ENCODE measurements at places on chromosomes 16 and 17. TPM values are rescaled to one million over a fixed set of nuclear protein-coding genes. Genes with fewer than 3 reads are reported as not detected.

ATXN2L gene
- total RNA-seq = 57.7 TPM

DNA sequence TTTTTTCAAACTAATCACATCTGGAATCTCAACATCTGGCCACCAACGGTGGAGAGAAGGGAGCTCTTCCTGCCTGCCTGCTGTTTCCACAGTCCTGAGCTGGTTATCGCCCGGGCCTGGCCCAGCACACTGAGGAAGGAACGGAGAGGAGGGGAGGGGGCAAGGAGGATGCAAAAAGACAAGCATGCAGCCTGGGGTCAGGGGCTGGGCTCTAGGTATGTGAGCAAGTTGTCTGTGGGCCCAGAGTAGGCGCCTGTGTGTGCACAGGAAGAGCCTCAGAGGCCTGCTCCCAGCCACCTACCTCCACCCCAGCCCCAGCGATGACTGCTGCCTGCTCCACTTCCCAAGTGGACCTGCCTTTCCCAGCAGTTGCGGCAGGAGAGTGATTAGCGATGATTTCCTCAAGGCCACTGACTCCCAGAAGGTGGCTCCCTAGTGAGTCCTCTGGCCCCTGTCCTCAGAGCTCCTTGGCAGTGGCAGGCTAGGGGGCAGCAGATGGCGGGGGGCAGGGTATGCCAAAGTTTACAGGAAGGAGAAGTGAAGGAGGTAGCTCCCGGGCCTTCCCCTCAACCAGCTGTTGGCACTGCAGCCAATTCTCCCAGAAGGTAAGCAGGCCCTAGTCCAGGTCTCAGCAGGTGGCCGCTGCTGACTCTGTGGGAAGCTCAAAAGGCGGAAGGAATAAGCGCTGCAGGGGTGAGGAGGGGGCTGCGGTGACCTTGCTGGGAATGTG, 27.0 kb upstream of the RASD1 start:
- no peak for DNase-seq

DNA sequence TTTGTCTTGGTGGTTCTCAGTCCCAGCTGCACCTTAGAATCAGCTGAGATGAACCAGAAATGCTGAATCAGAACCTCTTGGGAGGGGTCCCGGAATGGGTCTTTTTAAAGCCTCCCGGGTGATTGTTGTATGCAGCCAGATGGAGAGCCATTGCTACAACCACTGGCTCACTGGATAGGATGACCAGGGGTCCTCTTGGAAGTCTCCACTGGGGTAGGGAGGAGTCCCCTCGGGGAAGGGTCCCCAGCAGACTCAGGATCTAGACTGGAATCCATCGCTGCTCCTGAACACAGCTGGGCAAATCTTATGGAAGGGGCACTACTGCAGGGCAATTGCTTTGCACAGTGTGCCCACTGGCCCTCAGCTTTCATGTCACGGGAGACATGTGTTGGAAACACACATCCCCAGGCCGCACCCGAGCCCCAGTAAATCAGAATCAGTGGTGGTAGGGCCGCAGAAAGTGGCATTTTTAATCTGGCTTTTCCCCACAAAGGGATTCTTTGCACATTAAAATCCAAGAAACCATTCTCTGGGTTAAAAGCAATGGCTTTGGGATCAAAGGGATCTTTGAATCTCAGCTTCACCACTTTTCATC, 117.3 kb downstream of the IRX5 start:
- DNase-seq = no peak

DNA sequence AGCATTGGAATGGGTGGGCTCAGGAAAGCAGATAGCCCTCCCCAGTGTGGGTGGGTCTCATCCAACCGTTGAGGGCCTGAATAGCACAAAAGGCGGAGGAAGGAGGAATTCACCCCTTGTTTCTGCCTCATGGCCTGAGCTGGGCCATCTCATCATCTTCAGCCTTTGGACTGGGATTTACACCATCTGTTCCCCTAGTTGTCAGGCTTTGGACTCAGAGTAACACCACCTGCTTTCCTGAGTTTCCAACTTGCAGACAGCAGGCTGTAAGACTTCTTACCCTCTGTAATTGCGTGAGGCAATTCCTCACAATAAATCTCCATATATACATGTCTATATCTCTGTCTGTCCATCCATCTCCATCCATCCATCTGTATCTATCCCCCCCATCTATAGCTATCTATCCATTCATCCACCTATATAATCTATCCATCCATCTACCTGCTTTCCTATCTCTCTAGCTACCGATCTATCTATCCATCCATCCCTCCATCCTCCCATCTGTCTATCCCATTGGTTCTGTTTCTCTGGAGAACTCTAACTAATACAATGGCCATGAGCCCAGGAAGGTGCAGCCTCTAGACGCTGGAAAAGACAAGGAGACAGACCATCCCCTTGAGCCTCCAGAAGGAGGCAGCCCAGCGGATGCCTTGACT, 21.3 kb downstream of the DNAH17 start:
- no peak for DNase-seq

DNA sequence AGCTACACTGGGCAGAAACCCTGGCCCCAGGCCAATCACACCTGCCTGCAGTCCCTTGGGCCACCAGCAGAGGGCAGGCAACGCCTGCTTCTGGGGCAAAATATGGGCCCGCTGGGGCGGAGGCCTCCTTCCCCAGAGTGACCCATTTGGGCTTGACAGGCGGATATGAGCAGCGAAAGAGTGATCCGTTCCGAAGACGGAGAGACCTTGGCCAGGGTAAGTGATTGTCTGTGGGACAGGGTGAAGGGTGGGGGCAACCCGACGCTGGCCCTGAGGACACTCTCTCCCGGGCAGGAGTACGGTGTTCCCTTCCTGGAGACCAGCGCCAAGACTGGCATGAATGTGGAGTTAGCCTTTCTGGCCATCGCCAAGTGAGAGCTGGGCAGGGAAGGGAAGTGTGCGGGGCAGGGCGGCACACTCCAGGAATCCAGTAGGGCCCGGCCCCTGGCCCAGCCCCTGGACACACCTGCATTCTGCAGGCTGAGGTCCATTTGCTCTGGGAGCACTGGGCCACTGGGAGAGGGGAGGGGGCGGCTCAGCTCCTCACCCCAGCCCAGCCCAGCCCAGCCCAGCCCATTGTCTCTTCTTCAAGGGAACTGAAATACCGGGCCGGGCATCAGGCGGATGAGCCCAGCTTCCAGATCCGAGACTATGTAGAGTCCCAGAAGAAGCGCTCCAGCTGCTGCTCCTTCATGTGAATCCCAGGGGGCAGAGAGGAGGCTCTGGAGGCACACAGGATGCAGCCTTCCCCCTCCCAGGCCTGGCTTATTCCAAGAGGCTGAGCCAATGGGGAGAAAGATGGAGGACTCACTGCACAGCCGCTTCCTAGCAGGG, 3.5 kb upstream of the NHERF1 start:
- DNase-seq = peak; percentile 72

PRAC2 gene
- not detected for total RNA-seq

GRCh38 chr17:511001-511698, 158.5 kb upstream of the RPH3AL start:
- no peak for DNase-seq

GRCh38 chr16:58885528-58886170, 151.5 kb upstream of the GOT2 start:
- no peak for DNase-seq

DNA sequence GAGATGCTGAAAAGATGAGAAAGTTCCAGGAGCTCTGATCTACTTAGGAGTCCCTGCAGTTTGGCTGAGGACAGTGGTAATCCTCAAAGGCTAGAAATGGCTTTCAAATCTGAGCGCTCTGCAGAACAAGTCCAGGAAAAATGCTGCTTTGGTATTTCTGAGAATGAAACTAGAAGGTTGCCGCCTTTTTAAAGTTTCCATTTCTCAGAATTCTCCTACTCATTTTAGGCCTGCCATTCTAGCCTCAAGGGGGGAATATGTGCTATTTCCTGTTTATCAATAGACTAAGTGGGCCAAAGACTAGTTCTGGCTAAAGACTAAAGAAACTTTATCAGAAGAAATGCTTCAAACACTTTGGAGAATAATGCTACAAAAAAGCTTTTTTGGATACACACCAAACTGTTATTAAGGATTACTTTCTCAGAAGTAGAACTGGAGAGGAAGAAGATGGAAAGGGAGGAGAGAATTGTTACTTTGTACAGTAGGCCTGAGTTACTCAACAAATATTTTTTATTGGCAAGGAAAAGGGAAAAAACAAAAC, at the start of gene SLFN12L:
Gene SLFN12L (minus strand): TSS at position 78 of the 541 bp plus-strand sequence. CDS start 15,314 bp downstream, outside the sequence.
- DNase-seq = no peak

GRCh38 chr16:11677451-11677951, 9.2 kb downstream of the SNN start:
- peak; percentile 28 for DNase-seq

DNA sequence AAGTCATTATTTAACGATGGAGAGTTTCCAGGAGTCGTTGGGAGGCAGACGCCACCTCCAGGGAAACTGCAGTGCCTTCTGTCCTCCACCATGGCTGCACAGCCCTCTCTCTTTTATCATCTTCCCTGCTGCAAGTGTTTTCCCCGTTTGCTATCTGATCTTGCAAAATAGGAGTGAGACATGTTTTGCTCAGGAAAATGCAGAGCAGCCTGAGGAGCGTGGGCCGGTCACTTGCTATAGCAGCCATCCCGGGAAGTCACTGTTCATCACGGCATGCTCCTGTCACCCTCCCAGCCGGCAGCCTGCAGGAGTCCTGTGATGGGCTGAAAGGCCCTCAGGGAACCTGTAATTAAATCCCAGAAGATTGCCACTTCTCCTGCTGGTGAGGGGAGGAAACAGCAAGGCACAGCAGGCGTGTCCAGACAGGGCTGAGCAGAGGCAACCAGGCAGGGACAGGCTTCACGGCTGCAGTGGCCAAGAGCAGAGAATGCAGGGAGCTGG, 143.1 kb downstream of the GSG1L start:
- DNase-seq = peak; percentile 5

DNA sequence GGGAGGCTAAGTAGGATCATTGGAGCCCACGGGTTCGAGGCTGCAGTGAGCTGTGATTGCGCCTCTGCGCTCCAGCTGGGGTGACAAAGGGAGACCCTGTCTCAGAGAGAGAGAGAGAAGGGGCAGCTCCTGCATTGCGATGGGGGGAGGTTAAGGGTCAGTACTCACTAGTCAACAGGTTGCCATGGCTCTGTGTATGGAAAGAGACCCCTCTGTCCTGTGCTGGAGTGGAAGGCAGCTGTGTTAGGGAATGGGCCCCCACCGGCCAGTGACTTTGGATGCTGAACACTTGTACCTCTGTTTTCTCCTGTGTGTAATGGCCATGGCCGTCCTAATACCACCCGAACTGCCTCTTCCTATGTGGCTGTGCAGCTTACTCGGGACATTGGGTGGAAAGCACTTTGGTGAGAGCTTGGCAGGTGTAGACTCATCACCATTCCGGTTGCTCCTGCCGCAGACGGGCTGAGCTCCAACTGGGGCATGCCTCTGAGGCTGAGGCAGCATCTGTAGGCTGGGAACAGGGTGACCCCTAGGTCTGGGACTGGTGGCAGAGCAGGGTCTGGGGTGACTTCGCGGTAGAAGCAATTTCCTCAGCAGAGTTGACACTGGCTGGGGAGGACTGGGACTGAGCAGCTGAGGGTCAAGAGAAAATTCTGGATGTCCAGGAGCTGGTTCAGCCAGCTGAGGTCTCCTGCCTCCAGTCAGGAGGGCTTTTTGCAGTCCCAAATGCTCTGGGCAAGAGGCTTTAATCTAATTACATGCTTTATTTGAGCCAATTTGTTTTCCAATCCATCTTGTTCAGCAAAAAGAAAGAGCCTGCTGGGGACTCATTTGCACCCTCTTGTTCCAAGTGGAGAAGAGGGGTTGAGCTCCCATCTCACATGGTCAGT, 184.5 kb downstream of the NTN1 start:
- no peak for DNase-seq

GRCh38 chr16:88007321-88007731, 56.1 kb downstream of the BANP start:
- no peak for DNase-seq

- no peak for DNase-seq
Measured at GRCh38 chr17:64024215-64024654, 3.8 kb upstream of the ICAM2 start.

DNA sequence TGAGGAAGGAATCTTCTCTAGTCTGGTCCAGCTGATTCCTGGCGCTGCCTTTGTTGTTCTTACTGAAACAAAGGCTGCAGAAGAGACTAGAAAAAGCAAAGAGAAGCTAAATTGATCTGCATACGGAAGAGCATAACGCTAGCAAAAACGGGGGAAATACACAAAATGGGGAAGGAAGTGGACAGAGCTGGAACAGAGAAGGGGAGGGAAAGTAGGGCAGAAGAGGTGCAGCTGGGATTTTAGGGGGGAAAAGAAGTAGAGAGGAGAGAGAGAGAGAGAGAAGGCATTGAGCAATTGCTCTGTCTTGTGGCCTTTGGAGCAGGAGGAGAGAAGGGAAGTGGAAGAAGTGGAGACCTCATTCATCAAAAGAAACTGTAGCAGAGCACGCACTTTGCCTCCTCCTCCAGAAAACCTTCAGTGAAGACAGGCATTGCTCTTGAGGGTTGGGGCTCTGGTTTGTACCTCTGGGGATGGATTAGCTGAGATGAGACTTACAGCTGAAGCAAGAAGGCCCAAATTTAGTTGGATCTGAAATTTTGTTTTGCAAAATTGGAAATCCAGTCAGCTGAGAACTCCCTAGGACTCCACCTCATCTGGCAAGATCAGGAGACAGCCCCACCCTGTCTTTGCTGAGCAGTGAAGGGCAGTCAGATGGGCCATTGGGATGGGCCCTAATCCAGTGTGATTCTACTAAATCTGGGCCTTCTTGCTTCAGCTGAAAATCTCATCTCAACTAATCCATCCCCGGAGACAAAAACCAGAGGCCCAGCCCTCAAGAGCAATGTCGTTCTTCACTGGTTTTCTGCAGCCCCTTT, 55.8 kb downstream of the CDRT4 start:
- no peak for DNase-seq
